Activated CD4-positive, alpha-beta T cell treated with anti-CD3 and anti-CD28 coated beads, Interleukin-2, Interleukin-6, amounts not matched to agents 100 ng/mL and 50 ng/mL, durations not matched to agents 16 hours and 8 hours (primary cell): ENCODE measurements at places on chromosomes 1 and 21.
A peak's percentile ranks its signal among the peaks of the same experiment; 100 is the strongest.

GRCh38 chr1:228471762-228472398 lies 15.3 kb upstream of the RNF187 start:
- peak; percentile 77 for DNase-seq

- peak; percentile 73 for DNase-seq
Measured at GRCh38 chr1:90721210-90722194, 4.4 kb upstream of the BARHL2 start.

- peak; percentile 61 for DNase-seq
Measured at GRCh38 chr1:84298328-84298683, 3.2 kb upstream of the SAMD13 start.

DNA sequence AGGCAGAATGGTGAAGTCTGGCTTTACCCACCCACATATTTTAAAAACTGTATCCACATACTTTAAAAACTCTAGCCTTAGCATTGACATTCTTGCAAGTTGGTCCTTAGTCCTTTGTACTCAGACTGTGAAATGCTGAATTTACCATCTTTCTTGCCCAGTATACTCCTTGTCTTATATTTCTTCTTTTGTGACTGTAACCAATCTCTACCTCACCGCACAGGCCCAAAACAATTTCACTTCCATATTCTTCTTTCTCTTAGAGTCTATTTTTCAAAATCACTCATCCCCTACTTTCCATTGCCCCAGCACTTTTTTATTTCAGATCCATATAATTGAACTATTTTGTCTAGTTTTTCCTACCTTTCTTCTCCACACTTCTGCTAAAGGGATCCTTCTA lies 892.4 kb upstream of the B3GALT2 start:
- no peak for DNase-seq

DNA sequence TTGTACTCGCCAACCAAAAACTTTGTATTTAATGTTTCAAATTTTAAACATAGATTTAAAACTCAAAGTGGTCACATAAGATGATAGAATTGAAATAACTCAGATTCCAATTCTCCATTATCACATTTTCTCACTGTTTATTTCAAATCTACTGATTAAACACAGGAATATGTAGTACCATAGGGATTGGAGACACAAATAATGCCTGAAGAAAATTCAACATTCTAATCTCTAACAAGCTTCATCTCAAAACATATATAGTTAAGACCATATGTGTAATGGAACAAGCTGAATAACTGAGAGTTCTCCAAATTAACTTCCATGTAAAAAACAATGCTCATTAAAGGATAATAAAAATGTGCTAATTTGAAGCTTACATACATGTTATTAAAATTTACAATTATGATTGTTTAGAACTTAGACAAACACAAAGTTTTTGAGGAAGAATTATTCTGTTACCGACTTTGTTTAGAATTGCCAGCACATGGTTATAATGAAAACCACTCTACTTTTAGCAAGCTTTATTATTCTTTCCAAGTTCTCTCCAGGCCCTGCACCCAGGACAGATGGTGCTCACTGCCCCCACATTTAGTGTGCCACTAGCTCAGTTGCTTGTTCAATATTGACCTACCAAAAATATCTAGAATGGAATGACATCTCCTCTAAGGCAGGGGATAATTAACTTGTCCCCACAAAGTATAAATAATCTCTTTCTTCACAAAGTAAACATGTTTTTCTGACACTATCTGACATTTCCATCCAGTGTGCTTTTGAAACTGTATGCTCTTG lies 467.2 kb downstream of the TTLL7 start:
- no peak for DNase-seq

GRCh38 chr1:42041031-42041430 lies 112.2 kb upstream of the GUCA2B start:
- no peak for DNase-seq

GRCh38 chr21:33684923-33685560 lies 42.7 kb downstream of the ITSN1 start:
- DNase-seq = no peak

DNA sequence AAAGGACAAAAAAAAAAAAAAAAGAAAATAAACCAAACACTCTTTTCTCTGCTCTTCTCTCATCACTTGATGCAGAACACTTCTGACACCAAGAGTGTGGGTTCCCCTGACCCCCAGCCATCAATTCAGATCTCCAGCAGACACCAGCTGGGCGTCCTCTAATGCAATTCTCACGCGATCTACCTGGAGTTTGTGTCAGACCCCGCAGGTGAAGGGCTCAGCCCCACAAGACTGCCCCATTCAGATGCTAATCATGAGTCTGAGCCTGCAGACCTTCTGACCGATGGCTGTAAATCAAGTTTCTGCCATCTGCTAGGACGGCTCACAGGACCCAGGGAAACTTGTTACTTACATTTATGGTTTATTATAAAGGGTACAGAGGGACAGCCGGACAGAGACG lies 133.6 kb upstream of the C1orf174 start:
- DNase-seq = no peak

- DNase-seq = peak; percentile 76
Measured at GRCh38 chr21:35342440-35342839, 293.3 kb upstream of the RUNX1 start.

GRCh38 chr1:24644100-24644384 lies 940 bp downstream of the SRRM1 start:
- peak; percentile 39 for DNase-seq

DNA sequence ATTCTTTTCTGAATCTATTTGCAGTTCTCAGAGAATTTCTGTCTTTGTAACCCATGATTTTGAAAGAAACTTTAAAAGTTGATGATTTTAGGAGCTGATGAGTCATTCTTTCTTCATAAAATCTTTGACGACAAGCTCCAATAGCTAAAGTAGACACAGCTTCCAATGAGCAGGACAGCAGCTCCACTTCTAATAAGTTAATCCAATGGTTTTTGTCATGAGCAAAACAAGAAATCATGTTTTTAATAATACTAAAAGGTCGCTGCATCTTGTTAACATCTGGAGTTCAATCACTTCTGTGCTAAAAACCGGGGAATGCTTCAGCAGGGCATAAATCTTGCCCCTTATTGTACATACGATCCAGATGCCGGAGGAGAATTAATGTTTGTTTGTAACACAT lies 48.9 kb upstream of the GORAB start:
- DNase-seq = no peak

- DNase-seq = no peak
Measured at GRCh38 chr1:245829826-245830225, 675.0 kb downstream of the KIF26B start.

DNA sequence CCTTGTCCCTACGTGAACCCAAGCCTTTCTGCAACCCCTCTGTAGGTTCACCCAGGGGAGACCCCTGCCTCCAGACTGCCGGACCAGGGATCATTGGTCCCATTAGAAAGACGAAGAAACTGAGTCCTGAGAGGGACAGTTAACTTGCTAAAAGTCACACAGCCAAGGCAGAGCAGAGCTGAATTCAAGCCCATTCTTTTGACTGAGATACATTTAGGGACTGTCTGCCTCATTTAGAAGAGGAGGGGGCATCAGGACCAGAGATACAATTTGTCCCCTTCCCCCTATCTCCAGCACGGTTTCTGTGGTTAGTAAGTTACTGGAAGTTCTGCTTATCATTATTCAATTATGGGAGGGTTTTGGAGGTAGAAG lies 19.1 kb downstream of the KCNQ4 start:
- DNase-seq = no peak

- no peak for DNase-seq
Measured at GRCh38 chr21:46115441-46116188, 17.7 kb downstream of the COL6A2 start.

DNA sequence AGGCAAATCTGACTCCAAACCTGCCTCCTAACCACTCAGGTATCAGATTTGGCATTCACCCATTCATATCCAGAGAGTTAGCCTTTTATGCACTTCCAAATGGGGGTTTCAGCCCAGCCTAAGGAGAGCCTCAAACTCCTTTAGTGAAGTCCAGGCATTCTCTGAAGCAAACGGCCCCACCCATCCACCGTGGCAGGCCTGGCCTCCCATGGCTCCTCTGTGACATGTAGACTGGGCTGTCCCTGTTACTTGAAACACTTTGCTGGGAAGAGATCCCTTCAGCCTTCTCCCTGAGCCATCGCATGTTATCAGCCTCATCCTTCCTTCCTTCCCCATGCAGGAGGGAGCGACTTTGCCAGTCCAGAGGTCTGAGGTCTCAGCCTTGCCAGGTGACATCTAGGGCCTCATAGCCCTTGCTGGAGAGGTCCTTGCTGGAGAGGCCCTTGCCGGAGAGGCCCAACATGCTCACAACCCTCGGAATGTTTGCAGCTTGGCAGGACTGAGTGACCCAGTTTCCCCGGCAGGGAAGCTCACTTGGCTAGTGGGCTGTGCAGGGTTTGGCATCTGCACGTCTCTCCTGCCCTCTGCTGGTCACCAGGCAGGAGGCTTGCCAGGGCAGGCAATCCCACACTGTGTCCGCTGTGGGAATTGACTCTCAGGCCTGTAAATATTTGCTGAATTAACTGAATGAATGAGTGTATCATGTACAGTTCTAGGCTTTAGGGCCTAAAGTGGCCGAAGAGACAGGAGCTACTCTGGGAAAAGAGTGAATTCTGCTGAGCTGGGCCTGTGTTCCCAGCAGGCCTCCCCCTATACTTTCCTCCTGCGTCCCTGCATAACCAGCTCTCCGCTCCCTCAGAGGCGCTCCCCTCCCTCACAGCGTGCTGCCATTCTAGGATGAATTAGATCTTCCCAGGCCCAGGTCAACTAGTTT lies 26.7 kb upstream of the RBM15 start:
- peak; percentile 79 for DNase-seq

DNA sequence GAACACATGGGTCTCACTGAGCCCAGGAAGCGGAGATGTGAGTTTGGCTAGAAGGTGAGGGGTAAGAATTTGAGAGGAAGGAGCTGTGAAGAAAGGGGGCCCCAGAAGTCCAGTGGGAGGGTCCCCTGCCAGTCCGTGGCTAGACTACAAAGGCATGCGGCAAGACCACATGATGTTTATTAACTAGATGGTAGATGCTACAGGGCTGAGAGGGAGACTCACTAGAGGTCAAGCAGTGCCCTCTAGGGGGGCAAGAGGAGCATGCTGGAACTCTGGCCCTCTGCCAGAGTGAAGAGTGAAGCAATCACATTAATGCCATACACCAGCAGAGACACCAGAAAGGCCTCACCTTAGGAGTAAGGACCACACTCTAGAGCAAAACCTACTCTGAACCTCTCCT lies 12.2 kb downstream of the KIAA0319L start:
- peak; percentile 57 for DNase-seq

GRCh38 chr1:22816803-22817202 lies 106.2 kb downstream of the EPHB2 start:
- DNase-seq = no peak

- DNase-seq = no peak
Measured at GRCh38 chr21:27206368-27206982, 239.6 kb upstream of the ADAMTS5 start.

- DNase-seq = no peak
Measured at GRCh38 chr1:175417316-175417715, 224.7 kb upstream of the KIAA0040 start.

DNA sequence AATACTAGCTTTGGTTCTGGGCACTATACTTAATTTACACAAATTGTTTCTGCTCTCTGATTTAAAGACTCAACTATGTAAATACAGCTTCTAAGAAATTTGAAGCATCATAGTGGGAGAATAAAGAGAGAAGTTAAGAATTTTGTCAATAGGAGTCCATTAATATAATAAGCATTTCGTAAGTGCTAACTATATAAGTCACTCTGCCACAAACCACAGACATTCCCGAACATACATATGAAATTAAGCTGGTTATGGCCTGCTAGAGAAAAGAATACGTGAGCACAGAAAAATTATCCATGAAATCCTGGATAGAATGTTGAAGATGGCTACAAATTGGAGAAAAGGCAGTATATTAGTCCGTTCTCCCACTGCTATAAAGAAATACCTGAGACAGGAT lies 526.2 kb downstream of the MRPL39 start:
- no peak for DNase-seq

GRCh38 chr1:18505666-18506065 lies 24.9 kb downstream of the KLHDC7A start:
- DNase-seq = no peak

DNA sequence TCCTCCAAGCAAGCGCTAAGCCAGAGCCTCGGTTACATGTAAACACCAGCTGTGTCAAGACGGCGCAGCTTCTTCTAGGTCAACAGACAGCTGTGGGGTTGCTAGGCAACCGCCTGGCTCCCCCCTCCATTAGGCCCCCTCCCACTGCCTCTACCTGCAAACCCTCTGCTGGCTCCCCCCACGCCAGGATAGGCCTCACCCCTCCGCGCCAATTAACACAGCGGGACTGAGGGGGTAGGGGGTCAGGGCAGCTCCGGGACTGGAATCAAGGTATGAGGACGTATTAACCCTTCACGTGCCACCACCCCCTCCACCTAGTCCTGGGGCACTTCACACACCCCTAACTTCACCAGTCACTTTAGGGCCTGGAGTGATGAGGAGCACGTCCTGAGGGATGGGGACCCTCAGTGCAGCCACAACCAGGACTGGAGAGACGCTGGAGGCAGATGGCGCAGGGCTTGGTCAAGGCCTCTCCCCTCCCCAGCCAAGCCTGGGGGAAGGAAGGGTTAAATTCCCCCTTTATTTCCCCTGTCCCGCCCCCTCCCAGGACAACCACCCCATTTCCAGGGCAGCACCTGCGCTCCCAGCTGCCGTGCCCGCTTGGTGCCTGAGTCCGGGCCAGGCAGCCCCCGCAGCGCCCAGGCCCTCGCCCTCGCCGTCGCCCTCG lies 37.4 kb upstream of the WASF2 start:
- no peak for DNase-seq

- no peak for DNase-seq
Measured at GRCh38 chr1:27566462-27567145, 37.3 kb downstream of the AHDC1 start.

DNA sequence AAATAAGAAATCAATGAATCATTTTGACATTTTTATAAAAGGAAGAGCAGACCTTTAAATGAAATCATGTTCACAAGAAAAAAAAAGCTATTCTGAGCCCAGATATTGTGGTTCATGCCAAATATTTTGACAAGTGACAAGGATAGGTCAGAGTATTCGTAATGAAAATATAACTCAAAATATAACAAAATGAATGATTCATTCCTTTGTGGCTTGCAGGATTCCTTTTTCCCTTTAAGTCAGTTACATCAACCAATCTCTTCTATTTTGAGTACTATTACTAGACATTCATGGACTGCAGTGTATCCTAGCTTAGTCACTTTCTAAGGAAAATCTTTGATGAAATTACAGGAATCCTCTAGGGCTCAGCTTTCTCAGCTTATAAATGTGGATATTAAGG lies 188.7 kb downstream of the COL11A1 start:
- DNase-seq = no peak
